ENCODE measurements at places on chromosomes 3 and 15.

DNA sequence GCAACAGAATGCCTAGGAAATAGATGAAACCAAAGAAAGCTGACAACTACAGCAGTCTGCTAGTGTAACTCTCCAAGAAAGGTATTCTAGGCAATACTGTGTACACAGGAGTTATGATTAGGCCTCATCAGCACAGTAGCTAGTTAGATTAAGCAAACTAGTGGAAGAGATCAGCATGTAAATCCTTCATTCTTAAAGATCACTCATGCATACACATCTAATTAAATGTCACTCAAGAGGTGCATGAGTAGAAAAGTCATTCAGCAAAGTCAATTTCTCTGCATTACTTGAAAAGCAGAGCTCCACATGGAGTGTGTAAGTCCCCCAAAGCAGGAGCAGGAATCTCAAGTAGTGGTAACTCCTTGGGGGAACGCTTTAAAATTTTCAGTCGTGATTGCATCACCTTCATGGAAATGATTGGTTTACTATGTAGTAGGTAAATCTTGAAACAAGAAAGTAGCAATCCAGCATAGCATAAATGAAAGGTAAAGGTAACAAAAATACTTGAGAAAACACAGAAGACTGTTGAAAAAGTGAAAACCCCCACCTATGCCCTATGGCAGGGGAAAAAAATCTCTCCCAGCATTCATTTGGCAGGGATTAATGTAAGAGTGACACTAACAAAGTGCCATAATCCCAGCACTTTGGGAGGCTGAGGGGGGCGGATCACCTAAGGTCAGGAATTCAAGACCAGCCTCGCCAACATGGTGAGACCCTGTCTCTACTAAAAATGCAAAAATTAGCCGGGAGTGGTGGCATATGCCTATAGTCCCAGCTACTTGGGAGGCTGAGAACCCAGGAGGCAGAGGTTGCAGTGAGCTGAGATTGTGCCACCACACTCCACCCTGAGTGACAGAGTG is 29.4 kb upstream of the PPIB start:
- DNase-seq = no peak

DNA sequence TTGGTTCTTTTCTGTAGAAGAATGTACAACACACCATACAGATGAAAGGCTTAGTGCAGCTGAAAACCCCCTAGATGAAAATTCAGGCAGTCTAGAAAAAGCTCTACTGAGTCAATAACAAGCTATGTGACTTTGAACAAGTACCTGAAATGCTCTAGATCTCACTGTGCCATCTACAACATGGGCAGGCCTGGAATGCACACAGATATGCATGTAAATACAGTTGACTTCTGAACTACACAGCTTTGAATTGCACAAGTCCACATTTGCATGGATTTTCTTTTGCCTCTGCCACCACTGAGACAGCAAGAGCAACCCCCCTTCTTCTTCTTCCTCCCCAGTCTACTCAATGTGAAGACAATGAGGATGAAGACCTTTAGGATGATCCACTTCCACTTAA is 98.4 kb downstream of the CNTN3 start:
- no peak for DNase-seq

DNA sequence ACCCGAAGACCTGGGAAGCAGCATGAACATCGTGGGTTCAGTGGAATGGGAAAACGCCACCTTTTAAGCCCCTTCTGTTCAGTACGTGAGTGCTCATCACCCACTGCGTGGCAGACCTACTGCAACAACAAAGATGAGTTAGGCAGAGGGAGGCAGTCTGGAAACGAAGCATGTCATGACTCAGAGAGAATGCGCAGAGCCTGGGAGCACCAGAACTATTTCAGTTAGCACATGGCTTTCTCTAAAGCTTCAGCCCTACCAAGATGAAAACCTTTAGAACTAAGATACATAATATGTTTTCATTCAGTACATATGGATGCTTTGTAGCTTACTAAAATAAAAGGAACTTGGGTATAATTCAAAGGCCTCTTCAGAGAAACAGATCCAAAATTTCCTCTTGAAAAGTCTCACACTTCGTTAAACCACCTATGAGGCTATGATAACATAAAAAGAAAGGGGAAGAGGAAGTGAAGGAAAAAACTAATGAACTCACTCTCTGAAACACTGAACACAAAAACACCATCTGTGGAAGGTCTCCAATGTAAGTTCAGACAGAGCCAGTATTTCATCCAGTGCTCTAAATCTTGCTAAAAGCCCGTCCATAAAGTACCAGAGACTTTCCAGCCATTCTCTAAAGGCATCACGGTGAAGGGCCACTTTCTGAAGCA is 140.1 kb downstream of the OCA2 start:
- no peak for DNase-seq

DNA sequence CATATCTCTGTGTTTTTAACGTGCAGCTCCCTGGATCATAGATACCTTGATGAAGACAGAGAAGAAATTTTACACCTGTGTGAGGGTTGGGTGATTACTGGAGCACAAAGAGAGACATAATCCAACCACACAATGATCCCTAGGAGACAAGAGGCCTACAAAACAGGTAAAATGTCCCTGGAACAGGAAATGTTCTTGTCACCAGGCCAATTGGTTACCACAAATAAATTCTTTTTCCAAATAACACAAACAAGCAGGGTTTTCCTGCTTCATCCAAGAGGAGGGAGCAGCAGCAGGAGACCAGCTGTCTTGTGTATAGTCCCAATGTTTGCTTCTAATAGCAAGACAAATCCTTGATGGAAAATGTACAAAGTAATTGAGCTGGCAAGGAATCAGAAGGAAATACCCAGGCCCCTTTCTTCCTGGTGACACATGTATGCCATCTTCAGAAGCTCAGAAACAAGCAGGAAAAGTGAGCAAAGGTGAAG is 1.4 kb downstream of the MGLL start:
- DNase-seq = no peak

GRCh38 chr15:89860431-89860830 is 33.4 kb downstream of the AP3S2 start:
- no peak for DNase-seq

DNA sequence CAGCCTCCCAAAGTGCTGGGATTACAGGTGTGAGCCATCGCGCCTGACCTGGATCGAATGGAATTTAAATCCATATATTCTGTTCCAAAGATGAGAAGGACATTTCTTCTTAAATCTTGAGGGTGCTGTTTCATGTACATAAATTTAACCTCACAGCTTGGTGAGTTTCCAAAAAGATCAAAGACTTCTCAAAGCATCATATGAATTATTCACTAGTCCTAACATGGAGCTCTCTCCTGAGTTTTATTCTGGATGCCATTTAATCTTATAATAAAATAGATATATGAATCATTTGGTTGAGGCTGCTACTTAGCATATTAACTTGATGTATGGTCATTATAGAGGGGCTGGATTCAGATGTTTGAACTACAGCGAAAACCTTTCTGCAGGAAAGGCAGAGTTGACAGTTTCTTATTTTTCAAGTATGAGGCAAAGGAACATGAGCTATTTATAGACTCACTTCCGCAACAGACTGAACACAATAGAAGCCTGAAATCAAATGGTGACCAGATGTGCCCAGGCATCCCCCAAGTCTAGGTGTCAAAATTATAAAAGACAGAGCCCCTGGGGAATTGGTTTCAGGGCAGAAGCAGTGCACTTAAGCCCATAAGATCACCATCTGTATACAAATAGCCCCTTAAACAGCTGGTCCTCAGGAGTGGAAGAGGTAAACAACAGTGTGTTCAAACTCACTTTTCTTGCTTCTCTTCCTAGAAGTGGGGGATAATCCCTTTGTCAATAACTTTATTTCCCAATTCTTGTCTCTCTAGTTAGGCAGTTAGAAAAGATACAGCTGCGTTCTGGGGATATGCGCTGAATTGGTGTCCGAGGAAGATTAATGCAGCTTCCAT is 29.7 kb downstream of the STARD9 start:
- peak; percentile 65 for DNase-seq

- DNase-seq = no peak
These were observed 87.4 kb downstream of the THSD4 start for GRCh38 chr15:71202712-71203111.

DNA sequence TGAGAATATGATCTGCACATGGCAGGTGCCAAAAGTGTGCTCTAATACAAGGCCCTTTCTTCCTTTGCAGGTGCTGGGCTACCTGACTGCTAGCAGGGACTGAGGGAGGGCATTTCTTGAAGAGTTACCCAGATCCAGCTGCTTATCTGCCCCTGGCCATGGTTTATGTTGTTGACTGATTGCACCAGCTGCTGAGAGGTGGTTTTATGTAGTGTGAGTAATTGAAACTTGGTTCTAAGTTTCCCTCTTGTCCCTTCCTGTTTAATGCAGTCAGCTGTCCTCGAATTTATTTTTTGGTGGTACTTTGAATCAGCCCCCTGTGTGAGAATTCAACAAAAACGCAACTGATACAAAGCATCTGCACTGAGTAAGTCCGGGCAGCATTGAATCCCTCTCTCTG is 288.3 kb upstream of the C2CD4B start:
- peak; percentile 6 for DNase-seq

GRCh38 chr3:98512576-98512975 is 10.1 kb downstream of the CLDND1 start:
- no peak for DNase-seq

DNA sequence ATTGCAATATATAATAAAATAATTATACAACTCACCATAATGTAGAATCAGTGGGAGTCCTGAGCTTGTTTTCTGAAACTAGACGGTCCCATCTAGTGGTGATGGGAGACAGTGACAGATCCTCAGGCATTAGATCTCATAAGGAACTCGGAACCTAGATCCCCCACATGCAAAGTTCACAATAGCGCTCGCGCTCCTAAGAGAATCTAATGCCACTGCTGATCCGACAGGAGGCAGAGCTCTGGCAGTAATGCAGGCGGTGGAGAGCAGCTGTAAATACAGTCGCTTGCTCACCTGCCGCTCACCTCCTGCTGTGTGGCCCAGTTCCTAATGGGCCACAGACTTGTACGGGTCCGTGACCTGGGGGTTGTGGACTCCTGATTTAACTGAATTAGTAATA is 87.8 kb downstream of the P3H2 start:
- DNase-seq = no peak

DNA sequence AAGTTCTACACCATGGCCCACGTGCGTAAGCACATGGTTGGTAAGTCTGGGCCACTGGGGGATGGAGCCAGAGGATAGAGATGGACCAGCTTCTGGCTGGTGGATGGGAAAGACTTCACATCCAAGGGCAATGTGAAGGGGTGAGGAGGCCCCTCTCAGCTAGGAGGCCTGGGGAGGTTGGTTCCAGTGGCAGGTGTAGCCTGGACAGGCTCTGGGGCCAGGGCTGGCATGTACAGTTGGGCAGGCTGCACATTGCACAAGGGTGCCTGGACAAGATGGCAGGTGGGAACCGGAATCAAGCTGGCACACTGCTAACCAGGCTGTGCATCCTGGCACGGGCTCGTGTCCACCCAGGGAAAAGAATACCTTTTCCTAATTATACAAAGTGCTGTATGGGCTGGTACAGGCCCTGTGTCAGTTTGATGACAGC is 8.1 kb downstream of the ZBTB47 start:
- no peak for DNase-seq

DNA sequence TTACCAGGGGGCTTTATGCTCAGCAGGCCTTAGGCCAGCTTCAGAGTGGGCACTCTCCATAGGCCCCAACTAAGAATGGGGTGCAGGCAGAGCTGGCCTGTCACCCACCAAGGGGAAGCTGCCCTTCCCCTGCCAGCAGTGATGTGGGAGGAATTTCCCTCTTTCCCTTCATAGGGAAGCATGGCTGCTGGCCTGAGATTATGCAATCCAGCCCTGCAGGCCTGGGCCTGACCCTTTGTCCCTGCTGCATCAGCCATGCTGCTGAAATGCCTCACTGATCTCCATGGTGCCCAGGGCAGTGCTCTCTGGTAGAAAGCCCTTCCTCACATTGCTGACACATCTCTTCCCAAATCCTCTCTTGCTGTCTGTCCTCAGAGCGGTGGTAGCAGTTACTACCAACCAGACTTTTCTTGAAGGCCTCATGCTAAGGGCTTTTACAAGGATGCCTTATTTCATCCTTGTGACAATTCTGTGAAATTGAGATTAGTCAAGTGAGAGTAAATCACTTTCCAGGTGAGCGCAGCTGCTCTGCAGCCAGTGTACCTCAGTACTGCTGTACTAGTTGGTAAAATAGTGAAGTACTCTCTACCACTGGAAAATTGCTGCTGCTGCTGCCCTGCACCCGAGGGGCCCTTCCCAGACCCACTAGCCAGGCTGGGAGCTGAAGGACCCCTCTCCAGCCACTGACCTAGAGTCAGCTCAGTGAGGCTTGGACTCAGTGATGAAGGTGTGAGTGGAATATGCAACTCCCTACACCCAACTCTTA is 33.8 kb downstream of the MRAS start:
- no peak for DNase-seq

DNA sequence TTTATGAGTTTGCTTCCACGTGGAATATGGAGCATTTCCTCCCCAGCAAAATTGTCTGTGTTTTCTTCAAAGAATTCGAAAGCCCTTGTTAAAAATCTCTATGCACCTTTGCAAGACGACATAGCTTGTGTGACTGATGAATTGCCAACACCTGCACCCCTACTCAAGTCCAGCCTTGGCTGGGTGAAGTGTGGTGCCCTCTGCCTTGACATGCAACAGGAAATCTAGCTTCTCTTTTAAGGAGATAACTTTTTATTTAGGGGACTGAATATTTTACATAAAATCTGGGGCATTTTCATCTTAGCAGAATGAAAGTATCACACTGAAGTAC is 647 bp downstream of the HMG20A start:
- peak; percentile 48 for DNase-seq

DNA sequence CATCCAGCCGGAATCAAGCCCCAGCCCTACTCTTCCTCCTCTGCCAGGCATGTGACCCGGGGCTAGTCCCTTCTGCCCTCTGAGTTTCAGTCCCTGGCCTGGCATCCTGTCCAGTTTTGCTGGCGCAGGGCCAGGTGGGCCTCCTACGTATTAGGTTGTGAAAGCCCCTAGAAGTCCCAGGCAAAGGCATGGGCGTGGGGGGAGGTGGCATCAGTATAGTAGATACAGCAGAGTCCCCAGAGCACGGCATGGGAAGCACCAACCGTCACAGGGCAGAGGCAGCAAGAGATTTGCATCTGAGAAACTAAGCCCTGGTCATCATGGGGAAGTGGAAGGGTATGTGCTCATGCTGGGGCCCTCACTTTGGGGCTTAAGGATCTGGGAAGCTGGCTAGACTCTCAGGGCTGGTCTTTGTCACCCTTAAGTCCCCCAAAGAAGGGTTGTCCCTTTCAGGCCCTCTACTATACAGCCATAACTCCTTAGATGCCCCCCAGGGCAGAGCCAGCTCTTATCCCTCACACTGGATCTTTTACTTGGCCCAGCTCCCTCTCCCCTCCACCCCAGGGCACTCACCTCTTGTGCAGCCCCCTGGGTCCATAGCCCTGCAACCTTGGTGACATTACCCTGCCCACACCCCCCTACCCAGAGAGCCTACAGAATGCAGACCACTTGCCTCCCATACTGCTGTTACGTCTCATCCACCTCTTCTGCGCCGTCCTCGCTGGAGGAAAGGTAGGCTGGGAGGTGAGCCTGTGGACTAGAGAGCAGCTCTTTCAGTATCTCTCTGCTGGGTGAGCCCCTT is 11.3 kb downstream of the NBEAL2 start:
- DNase-seq = peak; percentile 90

DNA sequence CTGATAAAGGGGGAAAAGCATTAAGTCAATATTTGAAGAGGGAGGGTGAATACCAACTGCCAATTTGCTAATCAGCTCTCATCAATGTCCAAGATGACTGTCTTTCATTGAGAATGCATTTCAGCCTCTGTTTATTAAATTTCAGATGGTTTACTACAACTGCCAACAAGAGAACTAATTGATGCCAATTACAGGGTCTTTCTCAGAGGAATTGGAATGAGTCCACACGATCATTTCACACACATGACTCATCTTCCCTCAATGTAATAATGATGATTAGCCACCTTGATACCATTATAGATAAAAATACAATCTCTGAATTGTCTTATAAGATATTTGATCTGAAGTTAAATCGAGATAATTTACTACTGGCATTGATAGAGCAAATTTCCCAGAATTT is 1274.4 kb downstream of the ROBO2 start:
- no peak for DNase-seq

Data from GM12865 (cell line).